Sciatic nerve (tissue), 2 donors: ENCODE measurements at places on chromosomes 16 and 17.

GRCh38 chr16:52731219-52731875 is 184.4 kb upstream of the TOX3 start:
- DNase-seq = no peak

DNA sequence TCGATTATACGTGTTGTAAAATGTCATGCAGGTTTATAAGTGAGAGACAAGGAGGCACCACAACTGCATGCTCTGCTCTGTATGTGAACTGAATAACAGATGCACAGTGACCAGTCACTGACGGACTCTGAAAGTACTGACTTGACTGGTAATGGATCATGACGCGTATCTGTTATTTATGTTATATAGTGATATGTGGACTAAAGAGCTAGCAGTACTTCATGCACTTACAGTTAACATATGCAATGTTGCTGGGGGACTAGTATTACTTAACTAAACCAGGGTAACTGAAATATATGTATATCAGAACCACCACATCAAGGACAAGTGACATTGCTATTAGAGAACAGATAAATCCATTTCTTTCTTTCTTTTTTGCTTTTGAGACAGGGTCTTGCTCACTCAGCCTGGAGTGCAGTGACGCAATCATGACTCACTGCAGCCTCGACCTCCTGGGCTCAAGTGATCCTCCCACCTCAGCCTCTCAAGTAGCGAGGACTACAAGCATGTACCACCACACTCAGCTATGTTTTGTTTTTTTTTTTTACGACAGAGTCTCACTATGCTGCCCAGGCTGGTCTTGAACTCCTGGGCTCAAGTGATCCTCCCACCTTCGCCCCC is 17.2 kb downstream of the COIL start:
- DNase-seq = no peak

DNA sequence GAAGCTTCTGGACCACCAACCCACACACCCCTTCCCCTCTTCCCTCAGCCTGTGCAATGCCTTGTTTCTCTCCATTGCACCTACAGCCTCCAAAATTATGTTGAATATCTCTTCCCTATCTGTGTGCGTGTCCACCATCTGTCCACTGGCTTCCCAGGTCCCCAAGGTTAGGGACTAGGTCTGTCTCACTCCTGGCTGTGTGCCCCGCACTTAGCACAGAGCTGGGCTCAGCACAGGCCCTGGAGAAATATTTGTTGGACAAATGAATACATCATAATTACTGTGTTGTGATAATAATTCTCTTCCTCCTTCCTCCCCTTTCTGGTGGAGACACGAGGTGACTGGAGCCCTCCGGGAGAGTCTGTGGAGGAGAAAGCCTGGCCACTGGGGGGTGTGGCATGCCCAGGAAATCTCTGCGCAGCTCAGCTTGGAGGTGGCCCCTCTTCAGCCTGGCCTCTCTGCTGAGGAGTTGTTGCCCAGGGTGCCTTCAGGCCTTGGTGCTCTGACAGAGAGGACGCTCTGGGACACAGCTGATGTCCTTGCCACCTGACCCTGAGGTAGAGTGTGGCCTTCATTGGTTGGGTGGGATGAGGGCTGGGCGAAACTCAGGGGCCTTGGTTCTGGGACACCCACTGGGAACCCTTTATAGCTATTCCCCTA is 3.3 kb upstream of the BRD7 start:
- no peak for DNase-seq

DNA sequence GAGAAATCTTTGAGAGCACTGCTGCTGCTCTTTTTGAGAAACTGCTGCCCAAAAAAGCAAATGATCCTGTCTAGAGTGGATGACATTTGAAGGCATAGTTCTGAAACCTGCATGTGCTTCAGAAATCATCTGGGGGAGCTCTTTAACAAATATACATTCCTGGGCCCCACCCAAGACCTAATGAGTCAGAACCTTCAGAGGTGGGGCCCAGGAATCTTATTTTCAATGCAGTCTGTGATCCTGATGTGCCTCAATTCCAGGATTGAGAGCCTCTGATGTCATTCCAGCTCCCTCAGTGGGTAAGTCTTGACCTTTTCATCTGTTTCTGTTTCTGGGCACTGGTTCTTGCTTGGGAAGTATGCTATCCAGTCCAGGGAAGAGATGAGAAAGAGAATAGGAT is 42.3 kb downstream of the HNF1B start:
- no peak for DNase-seq

DNA sequence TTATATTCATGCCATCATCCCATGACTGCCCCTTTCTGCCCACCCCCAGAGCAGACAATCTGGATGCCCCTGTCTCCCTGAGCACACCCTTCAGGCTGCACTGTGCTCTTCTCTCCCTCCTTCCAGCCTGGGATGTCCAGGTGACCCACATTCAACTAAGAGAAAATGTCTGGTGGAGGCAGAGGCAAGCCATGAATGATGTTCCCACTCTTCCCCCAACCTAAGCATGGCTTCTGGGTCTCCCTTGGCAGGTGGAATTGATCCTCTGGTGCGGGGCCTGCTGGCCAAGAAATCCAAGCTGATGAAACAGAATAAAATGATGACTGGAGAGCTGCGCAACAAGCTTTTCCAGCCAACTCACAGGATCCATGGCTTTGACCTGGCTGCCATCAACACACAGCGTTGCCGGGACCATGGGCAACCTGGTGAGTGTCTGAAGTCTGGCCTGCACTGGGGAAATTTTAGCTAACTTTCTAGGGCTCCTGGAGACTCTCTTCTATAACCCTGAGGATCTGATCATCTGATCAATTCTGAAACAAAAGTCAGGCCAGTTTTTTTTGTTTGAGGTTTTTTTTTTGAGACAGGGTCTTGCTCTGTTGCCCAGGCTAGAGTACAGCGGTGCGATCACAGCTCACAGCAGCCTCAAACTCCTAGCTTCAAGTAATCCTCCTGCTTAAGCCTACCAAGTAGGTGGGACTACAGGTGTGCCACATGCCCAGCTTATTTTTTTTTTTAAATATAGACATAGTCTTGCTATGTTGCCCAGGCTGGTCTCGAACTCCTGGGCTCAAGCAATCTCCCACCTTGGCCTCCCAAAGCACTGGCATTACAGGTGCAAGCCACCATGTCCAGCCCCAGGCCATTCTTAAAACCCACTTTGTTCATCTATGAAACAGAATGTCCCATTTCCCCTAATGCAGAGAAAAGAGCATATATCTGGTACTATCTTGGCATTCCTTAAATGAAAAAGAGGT is 14.5 kb downstream of the MPO start:
- DNase-seq = no peak

GRCh38 chr17:32445074-32445415 is 735 bp downstream of the PSMD11 start:
- no peak for DNase-seq

DNA sequence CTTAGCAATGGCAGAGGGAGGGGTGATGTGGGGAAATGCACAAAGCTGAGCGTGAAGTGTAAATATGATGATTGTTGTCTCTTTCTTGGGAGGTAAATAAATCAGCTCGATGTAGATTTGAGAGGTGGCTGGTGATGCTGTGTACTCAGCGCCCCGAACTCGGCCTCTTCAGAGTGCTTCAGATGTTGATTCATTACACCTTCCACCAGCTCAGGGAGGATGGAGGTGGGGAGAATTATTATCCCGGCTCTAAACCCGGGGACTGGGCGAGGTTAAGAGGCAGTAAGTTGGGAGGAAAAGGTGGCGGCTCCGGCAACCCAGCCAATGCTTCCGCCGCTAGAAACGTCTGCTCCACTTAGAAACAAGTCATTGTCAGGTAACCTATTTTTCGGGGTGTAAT is 86.5 kb downstream of the RPA1 start:
- DNase-seq = no peak

DNA sequence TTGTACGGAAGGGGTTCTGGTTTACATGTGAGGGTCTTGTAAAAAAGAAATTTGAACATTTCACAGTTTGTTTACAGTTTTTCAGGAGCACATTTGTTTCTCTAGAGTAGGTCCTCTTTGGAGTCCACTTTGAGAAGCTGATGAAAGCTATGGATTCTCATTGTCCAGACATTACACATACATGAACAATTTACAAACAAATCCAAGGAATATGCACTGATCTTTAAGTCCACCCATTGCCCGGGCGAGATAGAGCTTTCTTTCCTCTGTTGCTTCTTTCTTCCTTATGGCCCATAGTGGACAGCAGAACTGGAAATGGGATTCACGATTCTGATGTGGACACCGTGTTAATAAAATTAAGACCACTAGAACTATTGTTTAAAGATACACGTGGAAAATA is 1.9 kb downstream of the DCAF7 start:
- DNase-seq = no peak

DNA sequence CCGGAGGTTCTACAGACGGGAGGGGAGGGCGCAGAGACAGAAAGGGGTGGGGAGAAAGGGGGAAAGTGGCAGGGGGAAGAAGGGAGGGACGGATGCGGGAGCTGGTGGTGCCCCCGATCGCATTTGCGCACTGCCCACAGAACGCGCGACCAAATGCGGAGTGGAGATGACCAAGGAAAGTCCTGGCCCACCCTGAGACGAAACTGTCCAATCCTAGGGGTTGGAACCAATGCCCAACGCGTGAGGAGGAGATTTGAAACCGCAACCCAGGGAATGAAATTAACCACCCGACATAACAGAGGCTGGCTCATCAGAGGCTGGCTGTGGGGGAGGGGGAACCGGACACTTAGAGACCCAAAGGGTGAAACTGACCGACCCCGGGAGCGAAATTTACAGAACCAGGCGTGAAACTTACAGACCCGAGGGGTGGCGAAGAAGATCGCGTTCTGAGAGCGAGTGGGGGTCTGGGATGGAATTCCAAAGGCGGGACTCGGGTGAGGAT is 1.4 kb downstream of the HES7 start:
- peak; percentile 68 for DNase-seq

- no peak for DNase-seq
These were observed 2.7 kb upstream of the CAPNS2 start for GRCh38 chr16:55563797-55564196.

DNA sequence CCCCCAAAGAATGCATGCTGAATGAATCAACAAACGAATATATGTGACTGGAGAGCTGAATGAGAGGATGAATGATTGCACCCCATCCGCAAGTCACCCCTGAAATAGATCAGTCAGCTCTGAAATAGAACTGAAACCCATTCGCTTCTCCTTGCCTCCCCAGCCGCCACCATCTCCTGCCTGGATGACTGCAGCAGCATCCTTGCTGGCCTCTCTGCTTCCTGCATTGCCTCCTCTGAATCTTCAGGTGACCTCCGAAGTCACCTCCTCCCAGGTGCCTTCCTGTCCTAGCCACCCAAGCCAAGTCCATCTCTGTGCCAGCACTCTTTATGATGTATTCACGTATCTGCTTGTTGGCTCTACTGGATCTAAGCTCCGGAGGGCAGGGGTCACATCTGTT is 288.3 kb downstream of the CPPED1 start:
- DNase-seq = no peak

DNA sequence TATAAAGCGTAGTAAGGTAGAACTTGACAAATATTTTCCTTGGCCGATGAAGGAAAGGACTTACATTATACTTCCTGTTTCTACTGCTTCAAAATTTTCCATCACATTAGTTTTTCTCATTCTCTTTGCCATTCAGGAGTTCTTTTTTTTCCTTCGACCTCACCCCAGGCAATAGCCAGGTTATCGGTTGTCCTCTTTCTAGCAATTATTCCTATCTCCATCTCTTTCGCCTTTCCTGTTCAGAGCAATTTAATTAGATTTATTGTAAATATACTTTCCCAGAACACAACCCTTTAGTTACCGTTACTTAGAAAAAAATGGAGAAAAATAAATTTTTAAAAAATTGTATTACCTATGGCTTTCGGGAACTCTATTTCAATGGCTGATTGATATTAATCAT is 205.2 kb downstream of the KCNJ2 start:
- no peak for DNase-seq

DNA sequence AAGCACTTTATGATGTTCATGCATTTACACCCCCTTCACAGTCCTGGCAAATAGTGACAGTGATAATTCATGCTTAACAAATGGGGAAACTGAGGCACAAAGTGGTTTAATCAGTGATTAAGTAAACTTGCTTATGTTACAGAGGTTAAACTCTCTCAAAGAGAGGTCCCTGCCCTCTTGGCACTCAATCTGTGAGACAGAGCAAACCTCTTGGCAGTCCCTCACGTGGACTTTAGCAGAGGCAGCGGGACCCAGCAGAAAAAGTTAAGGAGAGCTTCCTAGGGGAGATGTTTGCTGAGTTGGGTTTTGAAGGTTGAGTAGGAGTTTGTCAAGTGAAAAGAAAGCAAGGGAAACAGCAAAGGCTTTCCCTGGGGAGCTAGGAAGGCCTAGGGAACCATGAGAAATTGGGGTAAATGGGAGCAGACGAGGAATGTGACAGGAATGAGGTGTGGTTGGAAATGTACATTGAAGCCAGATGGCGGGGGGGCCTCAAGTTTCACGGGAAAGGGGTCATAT is 10.7 kb downstream of the SOCS1 start:
- no peak for DNase-seq

DNA sequence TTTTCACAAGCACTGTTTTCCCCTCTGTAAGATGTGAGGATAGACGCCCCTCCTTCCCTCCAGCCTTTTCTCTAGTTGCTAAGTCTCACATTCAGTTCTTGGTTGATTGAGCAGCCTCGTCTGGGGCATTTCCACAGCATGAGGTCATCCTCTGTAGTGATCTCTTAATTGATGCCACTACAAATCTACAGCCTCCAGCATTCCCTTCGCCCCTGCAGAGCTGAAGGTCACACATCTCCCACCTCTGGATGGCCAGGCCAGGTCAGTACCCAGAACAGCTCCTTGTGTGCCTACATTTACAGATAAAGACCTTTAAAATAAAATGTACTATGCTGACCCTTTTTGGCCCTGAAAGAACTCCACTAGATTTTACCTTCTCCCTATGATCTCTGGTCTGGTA is 32.5 kb upstream of the CDH11 start:
- no peak for DNase-seq

DNA sequence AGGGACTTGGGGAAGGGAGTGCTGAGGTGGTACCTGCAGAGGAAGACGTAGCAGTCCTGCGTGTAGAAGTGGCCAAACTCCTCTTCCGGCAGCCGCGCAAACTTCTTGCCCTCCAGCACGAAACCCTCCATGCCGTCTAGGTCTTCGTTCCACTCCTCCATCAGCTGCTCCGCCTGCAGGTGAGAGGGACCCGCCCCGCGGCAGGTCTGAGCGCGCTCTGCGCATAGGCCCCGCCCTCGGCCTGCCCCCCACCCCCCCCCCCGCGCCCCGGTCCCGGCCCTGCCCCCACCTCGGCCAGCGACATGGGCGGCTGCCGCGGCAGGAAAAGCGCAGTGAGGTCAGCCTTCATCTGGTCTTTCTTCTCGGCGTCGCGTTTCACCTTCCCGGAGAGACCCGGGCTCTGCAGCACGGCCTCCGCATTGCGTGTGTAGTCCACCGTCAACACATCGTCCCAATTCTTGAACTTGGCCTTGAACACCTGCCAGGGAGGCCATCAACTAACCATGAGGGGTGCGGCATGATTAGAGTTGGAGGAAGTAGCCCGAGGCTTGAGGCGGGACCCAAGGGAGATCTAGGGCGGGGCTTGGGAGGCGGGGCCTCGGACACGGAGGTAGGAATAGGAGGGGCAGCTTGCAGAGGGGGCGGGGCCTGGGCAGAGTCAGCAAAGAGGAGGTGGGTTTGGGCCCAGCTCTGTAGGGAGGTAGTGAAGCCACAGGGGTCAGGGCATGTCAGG is 11.5 kb downstream of the FLII start:
- DNase-seq = peak; percentile 83

GRCh38 chr16:19601083-19601976 is 45.8 kb downstream of the VPS35L start:
- DNase-seq = no peak

GRCh38 chr16:30649725-30650368 is 913 bp upstream of the PRR14 start:
- DNase-seq = peak; percentile 78
